ENCODE measurements at places on chromosomes 13 and 19. TPM values are rescaled to one million over a fixed set of nuclear protein-coding genes. Genes with fewer than 3 reads are reported as not detected.

- DNase-seq, result no peak
Measured at GRCh38 chr13:67771106-67771505, 541.0 kb upstream of the PCDH9 start.

DNA sequence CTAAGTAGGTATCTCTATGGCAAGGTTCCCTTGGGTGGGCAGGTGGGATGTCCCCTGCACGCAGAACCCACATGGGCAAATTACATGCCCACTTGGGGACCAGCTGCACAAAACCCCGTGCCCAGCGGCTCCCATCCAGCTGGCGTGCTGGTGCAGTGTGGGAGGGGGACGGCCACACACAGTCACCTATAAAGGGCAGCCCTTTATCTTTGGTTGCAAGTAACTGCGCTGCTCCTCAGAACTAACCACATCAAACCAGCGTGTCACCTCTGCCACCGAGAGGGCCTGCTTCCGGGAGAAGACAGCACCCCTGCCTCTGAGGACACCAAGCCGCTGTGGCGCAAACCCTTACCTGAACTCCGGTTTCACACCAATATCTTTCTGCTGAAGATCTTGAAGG, 32.2 kb downstream of the ANKRD27 start:
- DNase-seq, result peak; percentile 89

- no peak for DNase-seq
Measured at GRCh38 chr13:106348075-106348840, 187.2 kb downstream of the EFNB2 start.

DNA sequence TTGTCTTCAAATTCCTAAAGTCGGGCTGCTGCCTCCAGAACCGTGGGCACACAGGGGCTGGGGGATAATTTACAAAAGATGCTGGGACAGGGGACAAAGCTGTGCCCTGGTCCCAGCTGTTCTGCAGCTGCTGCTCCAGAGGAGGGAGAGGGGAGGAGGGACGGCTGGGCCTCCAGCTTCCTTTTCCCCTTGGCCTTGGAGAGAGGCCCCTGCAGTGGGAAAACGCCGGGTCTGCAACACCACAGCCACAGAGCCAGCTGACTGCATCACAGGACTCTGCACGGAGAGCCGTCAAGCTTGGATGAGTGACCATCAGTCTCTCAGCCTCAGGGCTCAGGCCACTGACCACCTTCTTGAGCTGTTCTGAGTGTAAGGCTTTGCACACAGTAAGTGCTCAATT, 6.1 kb downstream of the DOCK6 start:
- DNase-seq, result no peak

DNA sequence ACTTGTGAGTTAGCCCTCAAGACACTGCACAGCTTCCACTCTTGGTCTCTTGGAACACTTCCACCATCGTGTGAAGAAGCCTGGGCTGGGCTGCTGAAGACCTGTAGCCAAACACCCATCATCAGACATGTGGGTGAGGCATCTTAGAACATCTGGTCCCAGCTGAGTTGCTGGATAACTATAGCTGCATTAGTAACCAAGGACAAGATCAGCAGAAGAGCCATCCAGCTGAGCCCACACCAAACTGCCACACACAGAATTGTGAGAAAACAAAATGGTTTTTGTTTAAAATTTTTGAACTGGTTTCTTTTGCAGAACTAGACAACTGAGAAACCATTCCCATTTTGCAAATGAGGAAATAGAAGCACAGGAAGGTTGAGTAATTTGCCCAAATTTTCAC, 56.2 kb downstream of the CCNE1 start:
- no peak for DNase-seq

DNA sequence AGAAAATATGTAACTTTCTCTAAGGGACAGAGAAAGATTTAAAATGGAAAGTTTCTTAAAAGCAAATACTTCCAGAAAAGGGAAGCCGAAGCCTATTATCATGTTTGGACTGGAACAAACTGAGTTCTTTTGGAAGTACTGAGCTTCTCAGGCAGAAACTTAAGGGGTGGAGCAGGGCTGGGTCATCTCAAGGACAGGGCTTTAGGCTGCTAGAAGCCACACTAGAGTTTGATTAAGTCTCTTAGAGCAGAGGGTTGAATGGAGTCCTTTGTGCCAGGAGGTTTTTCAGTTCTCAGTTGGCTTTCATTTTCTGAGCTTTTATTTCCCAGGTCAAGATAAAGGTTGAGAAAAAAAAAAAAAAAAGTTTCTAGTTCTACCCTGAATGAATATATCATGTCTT, 432.7 kb downstream of the SLITRK5 start:
- DNase-seq, result no peak

SLC25A15 gene
- 13.4 TPM for total RNA-seq

DNA sequence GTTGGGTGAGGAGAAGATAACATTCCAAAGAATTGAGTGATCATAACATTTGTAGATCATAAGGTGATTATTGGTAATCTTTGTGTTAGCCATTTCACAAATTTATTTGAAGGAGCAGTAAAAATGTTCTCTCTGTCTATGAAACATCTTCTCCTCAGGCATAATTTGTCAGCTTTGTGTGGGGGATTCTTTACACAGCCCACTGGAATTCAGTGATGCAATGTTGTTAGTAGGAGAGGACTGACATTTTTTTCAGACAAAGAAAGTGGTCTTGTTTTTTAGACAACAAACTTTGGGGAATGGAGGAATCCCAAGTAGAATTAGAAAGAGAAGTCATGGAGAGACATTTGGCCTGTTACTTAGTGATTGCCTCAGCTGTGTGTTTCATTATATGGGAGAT, 100.3 kb downstream of the ITGBL1 start:
- no peak for DNase-seq

ACP5 gene
- 9.8 TPM for total RNA-seq

All from activated CD8-positive, alpha-beta T cell treated with anti-CD3 and anti-CD28 coated beads, Interleukin-2, amount 10 ng/mL, durations not matched to agents 7 days and 5 days (primary cell).